ENCODE measurements at places on chromosomes 5 and 9. TPM values are rescaled to one million over a fixed set of nuclear protein-coding genes. Genes with fewer than 3 reads are reported as not detected.

DNA sequence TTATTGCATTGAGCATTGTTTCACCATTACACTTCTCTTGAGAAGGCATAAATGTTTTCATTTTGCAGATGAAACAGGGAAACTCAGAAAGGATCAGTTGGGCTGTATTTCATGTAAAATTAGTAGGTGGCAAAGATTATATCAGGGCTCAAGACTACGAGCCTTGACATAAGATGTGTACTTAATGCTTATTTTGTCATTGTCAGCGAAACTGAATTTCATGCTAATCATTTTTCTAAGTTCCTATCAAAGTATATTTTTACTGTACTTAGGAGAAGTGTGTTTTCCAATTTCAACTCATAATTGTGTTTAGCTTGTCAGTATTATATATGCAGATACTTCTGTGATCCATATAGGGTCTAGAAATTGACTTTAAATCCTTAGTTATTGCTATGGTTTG lies 123.8 kb downstream of the FBXL7 start:
- H3K27ac ChIP-seq: no peak overlapping the region
- DNase-seq: no peak
- no peak overlapping the region for H3K4me3 ChIP-seq
- H3K27me3 ChIP-seq: no peaks in the 10 kb centered on the region
- no peaks in the 10 kb centered on the region for H3K36me3 ChIP-seq

DNA sequence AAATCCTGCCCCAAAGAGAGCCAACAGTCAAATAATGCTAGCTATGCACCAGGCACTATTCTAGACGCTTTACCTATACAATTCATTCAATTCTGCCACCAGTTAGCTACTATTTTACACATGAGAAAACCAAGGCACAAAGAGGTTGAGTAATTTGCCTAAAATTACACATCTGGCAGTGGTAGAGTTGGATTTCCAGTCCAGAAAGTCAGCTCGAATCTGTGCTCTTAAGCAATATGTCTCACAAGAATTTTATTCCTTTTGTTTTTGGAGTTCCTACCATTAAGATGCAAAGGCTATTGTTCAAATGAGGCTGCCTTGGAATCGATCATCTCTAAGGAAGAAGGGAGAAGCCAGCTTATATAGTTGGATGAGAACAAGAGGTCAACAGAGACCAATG lies 256.9 kb upstream of the RASA1 start:
- no peak overlapping the region for H3K4me3 ChIP-seq
- no peak overlapping the region for H3K27ac ChIP-seq
- no peaks in the 10 kb centered on the region for H3K4me1 ChIP-seq

DNA sequence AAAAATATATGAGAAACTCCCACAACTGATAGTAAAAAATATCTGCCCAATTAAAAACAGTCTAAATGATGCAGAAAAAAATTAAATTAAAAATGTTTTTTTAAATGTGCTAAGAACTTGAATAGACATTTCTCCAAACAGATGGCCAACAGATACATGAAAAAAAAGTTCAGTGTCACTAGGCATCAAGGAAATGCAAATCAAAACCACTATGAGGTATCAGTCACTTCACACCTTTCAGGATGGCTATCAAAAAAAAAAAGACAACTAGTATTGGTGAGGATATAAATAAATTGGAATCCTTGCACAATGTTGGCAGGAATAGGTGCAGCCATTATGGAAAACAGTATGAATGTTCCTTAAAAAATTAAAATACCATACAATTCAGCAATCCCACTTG lies 16.6 kb downstream of the ZNF131 start:
- peaks cover 9% of the 10 kb centered on the region for H3K4me1 ChIP-seq
- no peak overlapping the region for H3K4me3 ChIP-seq
- H3K27me3 ChIP-seq: no peaks in the 10 kb centered on the region
- no peak for DNase-seq
- no peaks in the 10 kb centered on the region for H3K36me3 ChIP-seq
- no peak overlapping the region for H3K27ac ChIP-seq

- peaks cover 65% of the 10 kb centered on the region for H3K27me3 ChIP-seq
- H3K4me1 ChIP-seq: no peaks in the 10 kb centered on the region
- no peak overlapping the region for H3K27ac ChIP-seq
- no peaks in the 10 kb centered on the region for H3K36me3 ChIP-seq
- DNase-seq: no peak
Observed at GRCh38 chr9:124766815-124767554, 4.1 kb downstream of the NR6A1 start.

- H3K27ac ChIP-seq: no peak overlapping the region
- no peaks in the 10 kb centered on the region for H3K4me1 ChIP-seq
- peaks cover 22% of the 10 kb centered on the region for H3K27me3 ChIP-seq
- no peaks in the 10 kb centered on the region for H3K36me3 ChIP-seq
- H3K4me3 ChIP-seq: no peak overlapping the region
Observed at GRCh38 chr5:159316519-159317383, 13.5 kb downstream of the IL12B start.

DNA sequence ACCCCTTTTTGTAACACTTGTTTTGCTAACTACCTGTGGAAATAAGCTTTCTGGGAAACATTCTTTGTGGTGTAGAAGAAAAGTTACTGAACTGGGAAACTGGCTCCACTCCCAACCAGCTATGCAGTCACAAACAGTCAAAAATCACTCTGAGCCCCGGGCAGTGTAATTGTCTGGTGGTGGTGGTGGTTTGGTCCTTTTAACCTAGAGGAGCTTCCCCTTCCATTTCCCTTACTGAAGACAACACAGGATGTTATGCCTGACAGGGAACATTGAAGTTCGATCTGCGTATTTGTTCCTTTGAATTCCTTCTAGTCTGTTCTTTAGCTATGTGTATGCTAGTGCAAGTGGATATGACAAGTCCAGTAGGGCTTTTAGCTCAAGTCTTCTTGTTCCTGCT lies 56.8 kb upstream of the TBCA start:
- no peak for DNase-seq
- H3K27me3 ChIP-seq: peaks cover 35% of the 10 kb centered on the region

DNA sequence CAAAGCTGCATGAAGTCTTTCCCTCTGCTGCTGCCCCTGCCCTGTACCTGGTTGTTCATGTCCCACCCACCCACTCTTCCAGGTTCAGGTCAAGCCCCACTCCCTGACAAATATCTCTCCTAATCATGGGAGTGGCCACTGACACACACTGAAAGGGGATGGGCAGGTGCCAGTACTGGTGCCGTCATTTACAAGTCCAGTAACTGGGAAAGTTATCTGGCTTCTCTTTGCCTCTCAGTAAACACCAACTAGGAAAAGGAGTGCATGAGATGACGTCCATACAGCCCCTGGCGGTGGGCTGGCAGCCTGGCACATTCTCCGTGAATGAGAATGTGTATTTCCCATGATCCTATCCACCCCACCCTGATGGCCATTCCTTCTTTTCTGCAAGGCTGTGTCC lies 225.2 kb downstream of the FSTL4 start:
- H3K4me3 ChIP-seq: no peak overlapping the region
- no peaks in the 10 kb centered on the region for H3K4me1 ChIP-seq
- no peak overlapping the region for H3K27ac ChIP-seq
- H3K27me3 ChIP-seq: peaks cover 12% of the 10 kb centered on the region
- DNase-seq: no peak

DNA sequence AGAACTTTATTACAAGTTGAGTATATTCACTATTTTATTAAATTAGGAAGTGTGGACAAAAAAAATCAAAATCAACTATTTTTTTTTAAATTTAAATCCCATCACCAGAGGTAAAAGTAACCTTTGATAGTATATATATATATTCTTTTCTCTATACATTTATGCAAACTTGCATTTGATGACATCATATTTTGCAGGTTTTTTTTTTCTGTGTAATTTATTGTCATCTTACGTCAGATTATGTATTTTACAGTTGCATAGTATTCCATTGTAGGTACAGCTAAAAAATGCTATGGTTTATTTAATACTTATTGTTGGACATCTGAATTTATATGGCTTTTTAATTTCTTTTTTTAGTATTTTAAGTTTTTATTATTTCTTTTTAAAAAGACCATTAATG lies 25.5 kb downstream of the APC start:
- no peaks in the 10 kb centered on the region for H3K27me3 ChIP-seq
- no peak overlapping the region for H3K27ac ChIP-seq
- no peak overlapping the region for H3K4me3 ChIP-seq
- H3K4me1 ChIP-seq: no peaks in the 10 kb centered on the region

GRCh38 chr5:52801329-52801728 lies 13.6 kb downstream of the ITGA1 start:
- peak overlapping the region; percentile 73 for H3K4me3 ChIP-seq

DNA sequence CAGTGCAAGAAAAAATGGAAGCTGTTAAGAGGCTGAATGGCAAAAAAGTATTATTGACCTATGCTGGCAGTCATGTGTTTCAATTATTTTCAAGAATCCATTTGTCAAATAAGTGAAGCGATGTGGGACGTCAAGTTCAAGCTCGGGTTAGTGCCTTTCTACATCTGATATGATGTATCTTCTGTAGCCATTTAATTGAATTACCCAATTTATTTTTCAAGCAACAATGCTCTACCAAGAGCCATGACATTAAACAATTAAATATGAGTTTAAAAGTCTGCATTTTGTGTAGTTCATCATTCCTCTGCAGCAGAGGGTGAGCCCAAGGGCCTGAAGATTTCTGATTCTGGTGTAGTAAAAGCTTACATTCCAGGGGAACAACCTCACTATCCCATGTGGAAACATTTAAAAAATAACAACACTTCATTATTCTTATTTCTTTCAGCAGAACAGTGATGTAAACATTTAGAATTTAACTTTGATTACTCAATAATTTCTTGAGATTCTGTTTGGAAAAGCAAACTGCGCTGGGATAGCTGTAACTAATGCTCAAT lies 619.7 kb upstream of the ARRDC3 start:
- H3K27me3 ChIP-seq: no peaks in the 10 kb centered on the region
- no peak overlapping the region for H3K27ac ChIP-seq
- H3K4me1 ChIP-seq: no peaks in the 10 kb centered on the region
- DNase-seq: no peak
- H3K4me3 ChIP-seq: no peak overlapping the region

DNA sequence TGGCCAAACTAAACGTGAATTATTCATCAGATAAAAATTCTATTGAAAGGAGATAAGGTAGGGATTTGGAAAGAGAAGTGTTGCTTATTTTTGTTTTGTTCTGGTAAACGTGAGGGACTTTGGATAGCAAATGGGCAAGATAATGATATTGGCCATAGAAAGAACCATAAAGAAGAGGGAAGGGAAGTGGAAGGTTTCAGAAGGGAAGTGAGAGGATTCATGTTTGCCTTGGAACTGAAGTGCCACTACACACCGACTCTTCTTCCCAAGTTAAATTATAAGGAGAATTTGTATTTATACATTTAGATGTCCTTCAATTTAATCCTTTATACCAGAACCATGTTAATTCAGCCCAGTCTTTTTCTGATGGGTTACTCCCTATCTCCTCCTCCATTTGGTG lies 42.1 kb upstream of the TAF11L2 start:
- H3K27ac ChIP-seq: no peak overlapping the region
- no peaks in the 10 kb centered on the region for H3K27me3 ChIP-seq
- no peak for DNase-seq
- no peak overlapping the region for H3K4me3 ChIP-seq

- peaks cover 9% of the 10 kb centered on the region for H3K4me1 ChIP-seq
- DNase-seq: peak; percentile 38
- no peaks in the 10 kb centered on the region for H3K27me3 ChIP-seq
- H3K4me3 ChIP-seq: no peak overlapping the region
Observed at GRCh38 chr9:34501889-34502425, 20.8 kb downstream of the ENHO start.

DNA sequence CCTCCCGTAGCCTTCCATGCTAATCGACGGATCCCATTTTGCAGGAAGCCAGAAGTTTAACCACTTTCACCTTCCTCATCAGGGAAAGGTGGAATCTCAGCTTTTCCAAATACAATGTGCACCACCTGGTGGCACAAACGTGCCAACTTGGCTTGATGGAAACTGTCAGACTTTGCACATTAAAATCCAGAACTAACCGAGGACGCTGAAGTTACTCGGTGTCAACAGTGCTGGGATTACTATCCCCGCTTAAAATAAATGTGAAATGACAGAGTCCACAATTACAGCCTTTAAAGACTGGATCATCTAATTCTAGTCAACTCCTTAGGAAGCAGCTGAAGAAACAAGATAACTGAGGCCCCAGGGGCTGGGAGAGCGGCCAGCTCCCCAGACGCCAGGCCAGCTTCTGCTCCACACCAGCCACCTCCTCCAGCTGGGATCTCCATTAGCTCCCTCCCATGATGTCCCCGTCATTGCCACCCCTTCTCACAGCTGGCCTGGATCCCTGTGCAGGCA lies 50.1 kb upstream of the RETREG1 start:
- H3K4me1 ChIP-seq: peaks cover 42% of the 10 kb centered on the region
- H3K27ac ChIP-seq: peak overlapping the region; percentile 42
- peak; percentile 58 for DNase-seq
- peaks cover 10% of the 10 kb centered on the region for H3K36me3 ChIP-seq
- H3K4me3 ChIP-seq: no peak overlapping the region
- H3K27me3 ChIP-seq: no peaks in the 10 kb centered on the region

GRCh38 chr9:76592091-76592973 lies 133.3 kb downstream of the GCNT1 start:
- peak overlapping the region; percentile 37 for H3K27ac ChIP-seq
- no peaks in the 10 kb centered on the region for H3K27me3 ChIP-seq
- no peak overlapping the region for H3K4me3 ChIP-seq

DNA sequence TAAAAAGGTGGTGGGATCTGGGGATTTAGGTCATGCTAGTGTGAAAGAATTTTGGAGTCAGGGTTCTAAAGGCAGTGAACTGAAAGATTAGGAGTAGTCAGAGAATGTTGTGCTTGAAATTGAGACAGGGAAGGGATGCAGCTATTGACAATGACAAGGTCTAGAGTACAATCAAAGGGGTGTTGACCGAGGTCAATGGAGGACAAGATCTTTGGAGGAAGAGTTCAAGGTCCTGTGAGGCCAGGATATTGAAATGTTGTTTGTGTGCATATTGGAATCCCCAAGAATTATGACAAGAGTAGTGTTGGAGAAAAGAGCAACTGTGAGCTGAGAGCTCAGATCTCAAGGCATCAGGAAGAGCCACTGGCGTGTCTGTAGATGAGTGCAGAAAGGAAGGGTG lies 116.9 kb downstream of the RASGRF2 start:
- no peaks in the 10 kb centered on the region for H3K27me3 ChIP-seq
- no peak overlapping the region for H3K4me3 ChIP-seq
- H3K27ac ChIP-seq: no peak overlapping the region
- H3K4me1 ChIP-seq: no peaks in the 10 kb centered on the region
- no peak for DNase-seq
- H3K36me3 ChIP-seq: peaks cover 38% of the 10 kb centered on the region

GRCh38 chr5:145562931-145563330 lies 272.2 kb downstream of the PRELID2 start:
- H3K4me1 ChIP-seq: no peaks in the 10 kb centered on the region
- H3K27me3 ChIP-seq: no peaks in the 10 kb centered on the region
- no peaks in the 10 kb centered on the region for H3K36me3 ChIP-seq
- no peak for DNase-seq
- no peak overlapping the region for H3K4me3 ChIP-seq
- H3K27ac ChIP-seq: no peak overlapping the region

Gene CATSPER3
- 0.55 TPM for total RNA-seq

Gene CYSTM1
- total RNA-seq: 82.0 TPM

Gene CCDC112
- total RNA-seq: 5.5 TPM

Gene NUTM2G
- total RNA-seq: not detected

Gene ADAMTS19
- 0.40 TPM for total RNA-seq

Gene DAB2IP
- 59.5 TPM for total RNA-seq

Gene TAF11L5
- not detected for total RNA-seq

Measured in heart right ventricle (tissue), 16 donors.